NCI-H1694 (cell line): ENCODE measurements at places on chromosomes 3 and 15.

DNA sequence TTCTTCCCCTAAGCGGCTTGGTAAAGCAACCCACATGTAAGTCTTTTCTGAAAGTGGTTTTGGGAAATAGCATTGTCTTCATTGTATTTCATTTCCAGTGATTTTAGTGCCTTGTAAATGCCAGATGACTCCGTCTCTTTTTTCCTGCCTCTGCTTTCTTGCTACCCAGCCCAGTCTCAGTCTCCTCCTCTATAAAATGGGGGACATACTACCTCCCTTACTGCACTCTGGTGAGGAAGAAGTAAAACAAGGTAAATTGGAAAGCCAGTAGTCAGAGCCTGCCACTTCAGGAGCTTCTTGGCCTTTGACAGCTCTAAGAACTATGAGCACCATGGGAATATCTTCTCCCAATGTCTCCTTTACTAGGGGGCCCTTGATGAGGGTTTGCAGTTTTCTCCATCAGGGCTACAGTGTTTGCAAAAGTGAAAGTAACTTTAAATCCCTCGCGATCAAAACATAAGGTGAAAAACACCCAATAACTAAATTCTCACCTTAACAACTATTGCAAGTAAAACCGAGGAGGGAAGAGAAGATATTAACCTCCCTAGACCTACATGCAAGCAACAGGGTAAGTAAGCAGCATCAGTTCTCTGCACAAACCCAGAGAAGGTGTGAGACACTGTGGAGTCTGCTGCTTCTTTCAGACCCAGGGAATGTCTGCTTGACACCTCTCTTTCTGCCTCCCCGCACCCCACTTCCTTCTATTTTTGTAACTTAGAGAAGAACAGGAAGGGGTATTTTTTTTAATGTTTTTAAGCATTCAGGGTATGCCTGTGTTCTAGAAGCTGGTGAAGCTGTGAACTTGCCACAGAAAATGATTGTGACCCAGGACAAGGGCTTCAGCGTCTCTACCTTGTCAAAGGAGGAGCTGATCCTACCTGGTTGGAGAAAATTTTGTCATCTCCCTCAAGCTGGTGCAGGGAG, 159.1 kb upstream of the EOMES start:
- DNase-seq = no peak

GRCh38 chr3:55724821-55725220, 237.7 kb upstream of the WNT5A start:
- no peak for DNase-seq

DNA sequence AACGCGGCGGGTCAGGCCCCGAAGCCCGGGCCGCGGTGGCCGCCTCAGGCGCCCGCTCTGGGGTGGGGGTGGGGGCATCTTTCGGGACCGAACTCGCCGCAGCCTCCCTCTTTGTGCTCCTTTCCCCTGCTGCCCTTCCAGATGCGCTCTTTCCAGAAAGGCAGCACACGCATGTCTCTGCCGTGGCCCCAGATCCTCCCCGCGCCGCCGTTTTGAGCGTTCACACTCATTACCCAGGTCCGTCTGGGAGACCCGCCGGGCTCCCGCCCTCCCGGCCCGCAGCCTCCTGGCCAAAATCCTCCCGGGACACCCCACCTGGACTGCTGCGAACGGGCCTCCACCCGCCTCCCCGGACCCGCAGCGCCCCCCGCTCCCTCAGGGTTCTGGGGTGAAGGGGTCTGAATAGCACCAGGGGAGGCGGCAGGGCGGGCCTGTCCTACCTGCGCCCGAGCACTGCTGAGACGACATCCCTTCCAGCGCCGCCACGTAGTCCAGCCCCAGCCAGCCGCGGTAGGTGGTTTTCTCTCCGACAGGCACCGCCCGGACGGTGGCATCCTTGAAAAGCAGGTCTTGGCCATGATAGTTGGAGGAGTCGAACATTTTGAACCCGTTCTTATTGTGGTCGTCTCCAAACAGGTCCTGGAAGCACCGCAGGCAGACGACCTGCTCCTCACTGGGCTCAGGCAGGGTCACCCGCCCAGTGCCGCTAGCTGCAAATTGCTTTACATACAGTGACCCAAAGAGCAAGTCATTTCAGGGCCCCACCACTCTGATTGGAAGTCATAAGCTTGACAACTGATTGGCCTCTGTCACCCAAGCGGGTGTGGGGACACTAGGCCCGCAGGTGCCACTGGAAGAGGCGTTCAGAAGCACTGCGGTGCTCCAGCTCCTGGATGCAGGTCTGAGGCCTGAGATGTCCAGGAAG, 25.9 kb downstream of the MELTF start:
- DNase-seq = no peak

- no peak for DNase-seq
Measured at GRCh38 chr3:134457376-134458074, 28.3 kb downstream of the ANAPC13 start.

- DNase-seq = no peak
Measured at GRCh38 chr15:28921336-28921735, 35.6 kb downstream of the APBA2 start.

- no peak for DNase-seq
Measured at GRCh38 chr3:11835028-11835639, 11.6 kb downstream of the TAMM41 start.

- peak; percentile 53 for DNase-seq
Measured at GRCh38 chr3:71809321-71810026, 24.5 kb upstream of the PROK2 start.

DNA sequence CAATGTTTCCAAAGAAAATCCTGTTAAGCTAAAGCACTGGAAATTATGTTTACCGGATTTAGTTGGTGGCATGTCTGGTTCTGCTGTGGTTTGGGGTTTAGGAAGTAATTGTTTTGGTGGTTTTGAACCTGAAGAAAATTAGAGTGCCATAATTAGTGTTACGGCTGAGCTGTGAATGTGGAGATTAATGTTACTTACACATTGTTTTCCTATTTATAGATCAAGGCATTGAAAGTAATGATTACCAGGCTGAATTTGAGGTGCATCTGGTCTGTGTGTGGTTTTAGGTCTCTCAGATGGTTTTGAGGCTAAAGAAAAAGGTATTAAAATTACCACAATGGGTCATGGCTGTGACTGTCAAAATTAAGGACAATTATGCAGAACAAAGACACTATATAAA, 128.9 kb downstream of the TFG start:
- no peak for DNase-seq

- DNase-seq = no peak
Measured at GRCh38 chr3:192919901-192920300, 2.2 kb upstream of the MB21D2 start.

- DNase-seq = no peak
Measured at GRCh38 chr15:36334059-36334458, 245.4 kb upstream of the CDIN1 start.

DNA sequence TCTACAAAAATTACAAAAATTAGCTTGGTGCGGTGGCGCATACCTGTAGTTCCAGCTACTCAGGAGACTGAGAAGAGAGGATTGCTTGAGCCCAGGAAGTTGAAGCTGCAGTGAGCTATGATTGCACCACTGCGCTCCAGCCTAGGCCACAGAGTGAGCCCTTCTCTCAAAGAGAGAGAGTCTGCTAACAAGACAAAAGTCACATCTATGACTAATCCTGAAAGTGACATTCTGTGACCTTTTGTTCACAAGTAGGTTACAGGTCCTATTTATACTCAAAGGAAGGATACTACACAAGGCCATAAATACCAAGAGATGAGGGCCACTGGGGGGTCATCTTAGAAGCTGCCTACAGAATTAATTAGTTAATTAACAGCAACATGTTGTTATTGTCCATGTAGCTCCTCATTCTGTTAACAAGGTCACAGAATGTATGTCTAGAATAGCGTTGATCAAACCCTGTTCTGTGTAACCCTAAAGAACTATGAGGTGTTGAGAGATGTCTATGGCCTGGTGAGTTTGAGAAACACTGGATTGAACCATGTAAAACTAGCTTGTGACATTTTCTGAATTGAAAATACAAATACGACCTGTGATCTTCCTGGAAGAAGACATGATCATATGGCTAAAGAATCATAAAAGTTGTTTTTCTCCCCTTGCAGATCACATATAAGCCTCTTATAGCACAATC, 97.0 kb downstream of the SAMMSON start:
- no peak for DNase-seq

DNA sequence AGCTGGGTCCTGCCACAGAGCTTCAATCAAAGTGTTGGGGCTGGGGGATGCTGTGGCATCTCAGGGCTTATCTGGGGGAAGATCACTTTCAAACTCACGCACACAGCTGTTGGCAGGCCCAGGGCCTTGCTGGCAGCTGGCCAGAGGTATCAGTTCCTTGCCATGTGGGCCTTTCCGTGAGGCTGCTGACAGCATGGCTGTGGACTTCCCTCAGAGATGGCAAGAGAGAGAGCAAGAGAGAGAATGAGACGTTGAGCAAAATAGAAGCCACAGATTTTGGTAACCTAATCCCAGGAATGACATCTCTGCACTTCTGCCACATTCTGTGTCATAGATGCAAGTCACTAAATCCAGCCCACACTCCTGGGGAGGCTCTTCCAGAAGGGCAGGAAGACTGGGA, 91.0 kb downstream of the TPRG1 start:
- DNase-seq = no peak

DNA sequence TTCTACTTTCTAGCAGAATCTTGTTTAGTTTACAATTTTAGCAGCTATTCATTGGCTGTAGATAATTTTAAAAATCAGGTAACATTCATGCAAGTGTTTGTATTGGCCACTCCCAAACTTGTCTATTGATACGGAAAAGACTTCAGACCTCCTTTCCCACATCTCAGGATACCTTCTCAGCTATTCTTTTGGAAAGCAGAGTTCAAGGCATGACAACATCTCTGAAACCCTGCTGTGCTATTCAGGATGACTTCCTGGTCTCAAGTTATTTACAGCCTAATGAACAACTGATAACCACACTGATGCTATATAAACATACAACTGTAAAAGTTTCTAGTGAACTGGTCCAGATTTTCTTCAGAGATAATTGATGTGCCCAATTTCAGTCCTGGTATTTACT, 55.8 kb downstream of the DZIP3 start:
- DNase-seq = no peak

GRCh38 chr3:111714305-111714704, 119.2 kb upstream of the ZBED2 start:
- DNase-seq = no peak
